CD8-positive, alpha-beta memory T cell (primary cell): ENCODE measurements at places on chromosomes 6 and 20. TPM values are rescaled to one million over a fixed set of nuclear protein-coding genes. Genes with fewer than 3 reads are reported as not detected.

- H3K27ac ChIP-seq: no peak overlapping the region
- no peak overlapping the region for H3K4me3 ChIP-seq
- peaks cover 32% of the 10 kb centered on the region for H3K27me3 ChIP-seq
- no peak for DNase-seq
- H3K36me3 ChIP-seq: no peaks in the 10 kb centered on the region
Observed at GRCh38 chr20:46253391-46253790, 54.9 kb downstream of the CDH22 start.

GRCh38 chr6:96649926-96650325 lies 87.0 kb downstream of the FHL5 start:
- H3K27ac ChIP-seq: no peak overlapping the region
- DNase-seq: no peak
- no peaks in the 10 kb centered on the region for H3K36me3 ChIP-seq
- H3K4me3 ChIP-seq: no peak overlapping the region
- H3K27me3 ChIP-seq: peaks cover 4% of the 10 kb centered on the region

Gene EMILIN3
- not detected for total RNA-seq

GRCh38 chr6:49636713-49637349 lies at the start of gene RHAG:
TSS of gene RHAG (minus strand) at chr6:49636839. CDS start at chr6:49636812, 27 bp downstream.
- no peaks in the 10 kb centered on the region for H3K36me3 ChIP-seq
- no peak within 1 kb of the TSS for H3K4me3 ChIP-seq
- H3K27me3 ChIP-seq: no peaks in the 10 kb centered on the region
- H3K4me1 ChIP-seq: no peaks in the 10 kb centered on the region

DNA sequence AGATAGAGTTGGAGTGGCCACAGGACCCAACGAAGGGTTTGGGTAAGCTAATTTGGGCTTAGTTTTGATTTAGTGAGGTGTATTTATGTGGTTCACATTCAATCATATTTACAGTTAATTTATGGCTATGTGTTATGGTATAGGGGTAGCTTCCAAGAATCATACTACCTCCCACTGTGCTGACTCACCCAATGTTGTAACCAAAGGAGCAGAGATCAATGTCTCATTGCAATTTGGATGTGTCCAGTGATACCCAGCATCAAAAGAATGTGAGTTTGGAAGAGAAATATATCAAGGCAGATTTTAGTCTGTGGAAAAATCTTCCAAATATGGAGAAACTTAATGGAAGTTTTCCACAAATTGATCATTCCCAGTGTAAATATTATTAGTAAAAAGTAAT lies 25.3 kb upstream of the SMIM8 start:
- no peaks in the 10 kb centered on the region for H3K4me1 ChIP-seq
- no peak overlapping the region for H3K4me3 ChIP-seq
- H3K27ac ChIP-seq: no peak overlapping the region
- no peaks in the 10 kb centered on the region for H3K27me3 ChIP-seq

- H3K27me3 ChIP-seq: no peaks in the 10 kb centered on the region
- H3K4me3 ChIP-seq: no peak overlapping the region
- no peaks in the 10 kb centered on the region for H3K36me3 ChIP-seq
- DNase-seq: no peak
Observed at GRCh38 chr6:137743493-137743892, 123.6 kb upstream of the TNFAIP3 start.

- DNase-seq: no peak
- H3K36me3 ChIP-seq: no peaks in the 10 kb centered on the region
- peaks cover 18% of the 10 kb centered on the region for H3K4me1 ChIP-seq
Observed at GRCh38 chr6:52671676-52672075, 763 bp downstream of the TMEM14A start.

GRCh38 chr20:24662752-24663365 lies 193.4 kb downstream of the SYNDIG1 start:
- no peak overlapping the region for H3K4me3 ChIP-seq
- no peak for DNase-seq
- H3K4me1 ChIP-seq: no peaks in the 10 kb centered on the region

DNA sequence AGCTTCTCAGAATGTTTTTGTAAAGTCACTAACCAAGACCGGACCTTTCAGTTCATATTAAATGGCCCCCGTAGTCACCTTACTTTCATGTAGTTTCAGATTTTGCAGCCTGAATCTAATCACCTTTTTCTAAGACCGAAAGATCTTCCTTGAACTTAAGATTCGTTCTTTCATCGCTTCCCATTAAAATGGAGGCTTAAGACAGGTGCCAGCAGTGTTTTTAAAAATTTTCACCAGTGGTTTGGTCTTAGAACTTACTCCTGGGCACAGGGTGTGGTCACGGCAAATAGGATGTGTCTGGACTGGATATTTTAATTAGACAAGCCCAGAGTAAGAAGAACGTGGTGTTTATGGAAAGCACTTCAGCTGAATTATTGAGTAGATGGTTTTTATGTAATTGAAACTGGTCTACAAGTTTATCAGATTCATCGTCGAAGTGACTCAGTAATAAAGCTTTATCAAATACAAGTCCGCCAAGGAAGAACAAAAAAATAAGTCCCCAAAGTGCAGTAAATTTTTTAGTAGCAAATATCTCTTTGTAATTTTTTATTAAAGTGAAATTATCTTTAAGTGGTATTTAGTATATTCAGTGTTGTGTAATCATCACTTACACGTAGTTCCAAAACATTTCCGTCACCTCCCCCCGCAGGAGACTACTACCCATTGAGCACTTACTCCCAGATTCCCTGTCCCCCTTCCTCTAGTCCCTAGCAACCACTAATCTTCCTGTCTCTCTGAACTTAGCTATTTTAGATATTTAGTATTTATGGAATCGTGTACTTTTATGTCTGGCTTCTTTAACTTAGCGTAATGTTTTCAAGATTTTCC lies 868 bp downstream of the SRSF3 start:
- peak; percentile 54 for DNase-seq
- peak overlapping the region; percentile 98 for H3K27ac ChIP-seq
- H3K27me3 ChIP-seq: no peaks in the 10 kb centered on the region
- H3K4me1 ChIP-seq: peaks cover 47% of the 10 kb centered on the region

- H3K36me3 ChIP-seq: no peaks in the 10 kb centered on the region
- H3K4me1 ChIP-seq: no peaks in the 10 kb centered on the region
- DNase-seq: no peak
Observed at GRCh38 chr6:53894091-53894490, 99.3 kb downstream of the LRRC1 start.

GRCh38 chr6:106745824-106746582 lies 116.6 kb downstream of the QRSL1 start:
- peaks cover 3% of the 10 kb centered on the region for H3K27me3 ChIP-seq
- no peak overlapping the region for H3K4me3 ChIP-seq
- H3K27ac ChIP-seq: no peak overlapping the region

- H3K27me3 ChIP-seq: no peaks in the 10 kb centered on the region
- no peaks in the 10 kb centered on the region for H3K36me3 ChIP-seq
- H3K4me1 ChIP-seq: peaks cover 24% of the 10 kb centered on the region
- no peak overlapping the region for H3K4me3 ChIP-seq
- no peak overlapping the region for H3K27ac ChIP-seq
- no peak for DNase-seq
Observed at GRCh38 chr20:288956-289692, 1.4 kb downstream of the C20orf96 start.

Gene RIPPLY2
- total RNA-seq: not detected

GRCh38 chr20:38764567-38765318 lies 16.5 kb downstream of the ACTR5 start:
- no peaks in the 10 kb centered on the region for H3K27me3 ChIP-seq
- DNase-seq: no peak
- H3K4me1 ChIP-seq: no peaks in the 10 kb centered on the region
- H3K27ac ChIP-seq: no peak overlapping the region

DNA sequence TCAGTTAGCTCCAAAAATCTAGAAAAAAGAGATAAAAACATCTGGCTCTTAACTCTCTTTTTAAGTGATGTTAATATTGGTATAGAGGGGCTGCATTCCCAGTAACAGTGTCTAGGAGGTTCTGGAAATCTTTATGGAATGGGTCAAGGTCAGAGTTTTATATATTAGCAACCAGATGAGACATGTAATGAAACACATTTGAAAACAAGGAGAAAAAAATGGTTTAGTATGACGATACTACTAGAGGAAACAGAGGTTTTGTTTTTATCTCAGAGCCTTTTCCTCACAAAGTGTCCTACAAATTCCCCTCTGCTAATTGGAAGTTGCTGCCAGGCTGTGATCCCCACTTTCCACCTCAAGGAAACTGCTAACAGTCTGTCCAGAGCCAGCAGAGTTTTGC lies 100.6 kb upstream of the ISM1 start:
- no peak for DNase-seq
- no peaks in the 10 kb centered on the region for H3K36me3 ChIP-seq
- H3K4me1 ChIP-seq: no peaks in the 10 kb centered on the region
- no peaks in the 10 kb centered on the region for H3K27me3 ChIP-seq
- H3K4me3 ChIP-seq: no peak overlapping the region

- H3K36me3 ChIP-seq: no peaks in the 10 kb centered on the region
- no peak overlapping the region for H3K4me3 ChIP-seq
- no peak overlapping the region for H3K27ac ChIP-seq
- no peaks in the 10 kb centered on the region for H3K27me3 ChIP-seq
- no peaks in the 10 kb centered on the region for H3K4me1 ChIP-seq
- DNase-seq: no peak
Observed at GRCh38 chr20:22462975-22463914, 121.1 kb downstream of the FOXA2 start.

DNA sequence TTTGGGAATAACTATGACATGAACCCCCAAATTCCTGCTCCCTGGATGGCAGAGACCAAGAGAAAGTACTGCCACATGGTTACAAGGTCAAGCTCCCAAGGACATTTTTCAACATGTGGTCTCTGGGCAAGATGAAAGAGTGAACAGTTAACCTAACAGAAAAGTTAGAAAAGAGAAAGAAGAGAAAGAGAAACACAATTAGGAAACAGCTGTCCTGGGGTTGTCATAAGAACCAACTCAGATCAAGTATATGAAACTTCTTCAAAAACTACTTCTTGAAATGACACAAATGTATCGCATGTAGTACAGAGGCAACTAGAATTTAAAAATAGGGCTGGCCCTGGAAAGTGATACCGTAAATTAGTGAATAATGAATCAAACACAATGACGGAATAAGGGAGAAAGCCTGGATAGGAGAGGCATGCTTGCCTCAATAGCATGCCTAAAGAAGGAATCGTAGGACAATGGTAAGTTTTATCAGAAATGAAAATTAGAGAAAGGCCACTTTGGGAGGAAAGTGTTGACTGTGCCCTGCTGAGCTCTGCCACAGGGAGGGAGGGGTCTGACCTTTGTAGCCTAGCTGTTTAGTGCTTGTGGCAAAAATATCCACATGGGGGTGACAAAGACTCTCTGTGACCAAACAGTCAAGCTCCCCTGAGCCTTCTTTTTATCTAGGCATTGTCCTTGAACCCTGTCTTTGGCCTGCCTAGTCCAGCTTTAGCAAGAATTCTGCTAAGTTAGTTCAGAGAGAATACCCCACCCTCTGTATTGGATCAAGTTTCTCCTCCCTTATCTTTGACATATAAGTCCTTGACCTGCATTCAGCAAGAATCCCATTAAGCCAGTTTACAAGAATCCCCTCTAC lies 4.3 kb upstream of the DCBLD1 start:
- H3K27ac ChIP-seq: no peak overlapping the region
- no peaks in the 10 kb centered on the region for H3K27me3 ChIP-seq
- H3K36me3 ChIP-seq: no peaks in the 10 kb centered on the region
- no peak overlapping the region for H3K4me3 ChIP-seq

GRCh38 chr6:128657181-128657580 lies 136.8 kb upstream of the PTPRK start:
- H3K4me3 ChIP-seq: no peak overlapping the region
- H3K36me3 ChIP-seq: no peaks in the 10 kb centered on the region
- H3K4me1 ChIP-seq: no peaks in the 10 kb centered on the region
- no peak for DNase-seq
- H3K27ac ChIP-seq: no peak overlapping the region
- no peaks in the 10 kb centered on the region for H3K27me3 ChIP-seq

GRCh38 chr6:160929831-160930230 lies 61.7 kb upstream of the MAP3K4 start:
- H3K4me3 ChIP-seq: no peak overlapping the region
- no peak for DNase-seq
- H3K36me3 ChIP-seq: no peaks in the 10 kb centered on the region
- no peaks in the 10 kb centered on the region for H3K4me1 ChIP-seq
- H3K27ac ChIP-seq: no peak overlapping the region
- H3K27me3 ChIP-seq: peaks cover 3% of the 10 kb centered on the region

DNA sequence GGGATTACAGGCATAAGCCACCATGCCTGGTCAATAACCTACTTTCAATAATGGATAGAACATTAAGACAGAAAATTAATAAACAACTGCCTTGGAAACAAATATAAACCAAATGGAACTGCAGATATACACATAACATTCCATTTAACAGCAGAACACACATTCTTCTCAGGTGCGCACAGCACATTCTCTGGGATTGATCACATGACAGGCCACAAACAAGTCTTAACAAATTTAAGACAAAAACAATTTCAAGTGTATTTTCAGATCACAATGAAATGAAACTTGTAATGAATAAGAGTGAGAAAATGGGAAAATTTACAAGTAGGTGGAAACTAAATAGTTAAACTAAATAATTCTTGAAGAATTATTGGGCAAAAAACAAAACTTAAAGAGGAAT lies 167.9 kb downstream of the TBX18 start:
- no peaks in the 10 kb centered on the region for H3K36me3 ChIP-seq
- no peak overlapping the region for H3K4me3 ChIP-seq

- no peaks in the 10 kb centered on the region for H3K27me3 ChIP-seq
- H3K4me3 ChIP-seq: no peak overlapping the region
- no peaks in the 10 kb centered on the region for H3K36me3 ChIP-seq
- peaks cover 30% of the 10 kb centered on the region for H3K4me1 ChIP-seq
- no peak for DNase-seq
- H3K27ac ChIP-seq: no peak overlapping the region
Observed at GRCh38 chr6:127824061-127824460, 76.8 kb downstream of the THEMIS start.

Gene TTK
- 19.4 TPM for total RNA-seq

DNA sequence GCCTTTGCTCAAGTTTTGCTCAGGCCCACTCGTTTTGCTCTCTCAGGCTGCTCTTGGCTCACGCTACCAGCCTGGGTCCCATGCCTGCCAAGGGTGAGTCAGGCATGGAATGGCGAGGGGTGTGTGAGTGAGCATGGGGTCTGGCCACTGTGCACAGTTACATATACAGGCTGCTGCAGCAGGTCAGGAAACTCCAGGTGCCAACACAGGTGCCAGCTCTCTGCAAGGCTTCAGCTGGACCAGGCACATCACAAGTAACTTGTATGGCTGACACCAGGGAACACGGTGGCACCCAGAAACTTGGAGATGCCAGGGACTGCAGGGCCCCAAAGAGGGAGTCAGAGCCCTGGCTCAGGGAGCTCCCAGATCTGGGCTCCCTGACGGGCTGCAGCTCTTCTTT lies 146.8 kb downstream of the BTBD3 start:
- H3K27ac ChIP-seq: no peak overlapping the region
- H3K36me3 ChIP-seq: no peaks in the 10 kb centered on the region
- no peaks in the 10 kb centered on the region for H3K27me3 ChIP-seq
- H3K4me3 ChIP-seq: no peak overlapping the region

DNA sequence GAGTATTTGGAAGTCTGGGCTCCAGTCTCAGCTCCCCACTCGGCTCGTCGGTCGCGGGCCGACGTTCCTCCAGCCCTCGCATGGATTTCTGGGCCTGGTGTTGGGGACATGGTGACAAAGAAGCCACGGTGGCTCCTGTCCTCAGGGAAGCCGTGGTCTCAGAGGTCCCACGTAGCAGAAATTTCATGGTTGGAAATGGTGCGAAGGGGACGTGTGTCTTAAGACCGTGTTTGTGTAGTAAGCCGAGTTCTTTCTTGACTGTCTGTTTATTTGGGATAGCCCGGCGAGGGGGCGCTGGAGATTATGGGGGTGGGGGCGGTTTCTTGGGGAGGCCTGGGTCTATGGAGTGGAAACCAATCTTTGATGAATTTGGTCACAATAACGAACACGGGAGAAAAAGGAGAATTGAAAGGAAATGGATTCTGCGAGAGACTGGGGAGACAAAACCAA lies 23.5 kb upstream of the MAP3K7 start:
- no peak overlapping the region for H3K27ac ChIP-seq
- H3K4me3 ChIP-seq: peak overlapping the region; percentile 52
- H3K27me3 ChIP-seq: peaks cover 23% of the 10 kb centered on the region
- no peak for DNase-seq
- H3K4me1 ChIP-seq: peaks cover 14% of the 10 kb centered on the region
- H3K36me3 ChIP-seq: no peaks in the 10 kb centered on the region
